ENCODE measurements at places on chromosomes 4 and X. TPM values are rescaled to one million over a fixed set of nuclear protein-coding genes. Genes with fewer than 3 reads are reported as not detected.

Gene RHOXF2
- not detected for total RNA-seq

Gene DGAT2L6
- not detected for total RNA-seq

Gene GPRASP3
- total RNA-seq: 0.45 TPM

Gene COX7B
- 279 TPM for total RNA-seq

Gene DAPP1
- total RNA-seq: 13.4 TPM

Gene NWD2
- total RNA-seq: not detected

Gene CCNA2
- total RNA-seq: 6.4 TPM

Gene TLR10
- total RNA-seq: not detected

Gene CLDN34
- 0.73 TPM for total RNA-seq

Gene BBS12
- total RNA-seq: 1.2 TPM

Gene GABRE
- 7.6 TPM for total RNA-seq

Gene FMR1NB
- total RNA-seq: not detected

Gene KCNE5
- 0.37 TPM for total RNA-seq

Gene PSAPL1
- total RNA-seq: 37.5 TPM

Gene DCX
- not detected for total RNA-seq

Gene AMTN
- not detected for total RNA-seq

Gene H2BW2
- total RNA-seq: not detected

Gene SSX1
- not detected for total RNA-seq

All from stomach (tissue), 19 donors.